ENCODE measurements at places on chromosomes 7 and 10. TPM values are rescaled to one million over a fixed set of nuclear protein-coding genes. Genes with fewer than 3 reads are reported as not detected.

The KDM7A gene
- 9.4 TPM for total RNA-seq

The SFTPD gene
- total RNA-seq = 0.59 TPM

The PFKFB3 gene
- total RNA-seq = 57.8 TPM

The HTR5A gene
- not detected for total RNA-seq

The WNT8B gene
- 0.19 TPM for total RNA-seq

The PODXL gene
- 2.6 TPM for total RNA-seq

The COX15 gene
- total RNA-seq = 23.6 TPM

The LARP4B gene
- 34.4 TPM for total RNA-seq

The ITPRIP gene
- total RNA-seq = 9.7 TPM

The SLC18A2 gene
- total RNA-seq = 0.12 TPM

The VAX1 gene
- total RNA-seq = not detected

The ZNF727 gene
- 0.33 TPM for total RNA-seq

The TSPAN12 gene
- total RNA-seq = 10.7 TPM

The OR6V1 gene
- total RNA-seq = not detected

The CARD11 gene
- 0.90 TPM for total RNA-seq

The TMEM273 gene
- 5.3 TPM for total RNA-seq

The FIS1 gene
- 124 TPM for total RNA-seq

The TWIST1 gene
- total RNA-seq = not detected

The SEMA3A gene
- 0.47 TPM for total RNA-seq

The OIT3 gene
- total RNA-seq = 78.2 TPM

The FGFR2 gene
- 17.0 TPM for total RNA-seq

The GDF10 gene
- not detected for total RNA-seq

The SPAG6 gene
- not detected for total RNA-seq

The MRC1 gene
- total RNA-seq = 9.8 TPM

The ABLIM1 gene
- 38.8 TPM for total RNA-seq

The CHST3 gene
- 1.7 TPM for total RNA-seq

The PPP1R3A gene
- not detected for total RNA-seq

The KAZALD1 gene
- total RNA-seq = 0.31 TPM

The CPVL gene
- 8.5 TPM for total RNA-seq

The PROSER2 gene
- 40.9 TPM for total RNA-seq

The CREB5 gene
- total RNA-seq = 0.48 TPM

The MAT1A gene
- 919 TPM for total RNA-seq

The ANK3 gene
- 17.5 TPM for total RNA-seq

The PRPS1L1 gene
- not detected for total RNA-seq

The EMX2 gene
- total RNA-seq = not detected

The GJD4 gene
- not detected for total RNA-seq

The GBX1 gene
- not detected for total RNA-seq

The SPDYE9 gene
- not detected for total RNA-seq

The GNAT3 gene
- not detected for total RNA-seq

The NUTM2B gene
- total RNA-seq = 0.16 TPM

The HOXA5 gene
- total RNA-seq = 0.18 TPM

The LIPN gene
- total RNA-seq = 0.25 TPM

Data from right lobe of liver (tissue), 6 donors.